Activated CD8-positive, alpha-beta memory T cell treated with anti-CD3 and anti-CD28 coated beads, Interleukin-2, amount 50 U/mL, for 48 hours (primary cell): ENCODE measurements at places on chromosomes 5 and 9.
A peak's percentile ranks its signal among the peaks of the same experiment; 100 is the strongest.

DNA sequence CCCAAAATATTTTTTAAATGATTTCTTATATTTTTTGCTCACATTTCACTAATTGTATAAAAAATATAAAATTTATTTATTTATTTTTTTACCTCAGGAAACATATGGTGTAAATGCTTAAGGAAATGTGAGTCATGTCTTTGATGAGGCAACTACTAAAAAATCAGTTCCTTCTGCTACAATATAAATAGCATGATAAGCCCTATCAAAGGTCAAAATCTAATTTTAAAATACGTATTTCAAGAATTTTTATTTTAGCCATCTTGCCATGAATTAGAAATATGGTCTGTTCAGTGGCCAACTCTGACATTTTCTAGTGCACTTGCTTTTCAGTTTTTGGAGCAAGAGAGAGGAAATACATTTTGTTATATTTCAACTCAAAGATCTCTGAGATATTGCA, 50.5 kb downstream of the PDE4D start:
- no peak for DNase-seq

GRCh38 chr9:27019589-27019988, 14.1 kb upstream of the LRRC19 start:
- no peak for DNase-seq

DNA sequence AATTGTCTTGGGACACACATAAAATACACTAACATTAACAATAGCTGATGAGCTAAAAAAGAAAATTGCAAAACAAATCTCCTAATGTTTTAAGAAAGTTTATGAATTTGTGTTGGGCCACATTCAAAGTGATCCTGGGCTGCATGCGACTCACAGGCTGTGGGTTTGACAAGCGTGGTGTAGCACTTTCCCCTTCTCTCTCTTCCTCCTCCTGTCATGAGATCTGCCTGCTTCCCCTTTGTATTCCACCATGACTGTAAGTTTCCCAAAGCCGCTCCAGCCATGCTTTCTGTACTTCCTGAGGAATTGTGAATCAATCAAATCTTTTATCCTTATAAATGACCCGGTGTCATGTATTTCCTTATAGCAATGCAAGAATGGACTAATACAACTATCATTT, 178.0 kb downstream of the TLR4 start:
- no peak for DNase-seq

- no peak for DNase-seq
Measured at GRCh38 chr9:122226758-122227574, 1.8 kb downstream of the LHX6 start.

GRCh38 chr5:164652276-164652660, 1146.8 kb downstream of the MAT2B start:
- no peak for DNase-seq

DNA sequence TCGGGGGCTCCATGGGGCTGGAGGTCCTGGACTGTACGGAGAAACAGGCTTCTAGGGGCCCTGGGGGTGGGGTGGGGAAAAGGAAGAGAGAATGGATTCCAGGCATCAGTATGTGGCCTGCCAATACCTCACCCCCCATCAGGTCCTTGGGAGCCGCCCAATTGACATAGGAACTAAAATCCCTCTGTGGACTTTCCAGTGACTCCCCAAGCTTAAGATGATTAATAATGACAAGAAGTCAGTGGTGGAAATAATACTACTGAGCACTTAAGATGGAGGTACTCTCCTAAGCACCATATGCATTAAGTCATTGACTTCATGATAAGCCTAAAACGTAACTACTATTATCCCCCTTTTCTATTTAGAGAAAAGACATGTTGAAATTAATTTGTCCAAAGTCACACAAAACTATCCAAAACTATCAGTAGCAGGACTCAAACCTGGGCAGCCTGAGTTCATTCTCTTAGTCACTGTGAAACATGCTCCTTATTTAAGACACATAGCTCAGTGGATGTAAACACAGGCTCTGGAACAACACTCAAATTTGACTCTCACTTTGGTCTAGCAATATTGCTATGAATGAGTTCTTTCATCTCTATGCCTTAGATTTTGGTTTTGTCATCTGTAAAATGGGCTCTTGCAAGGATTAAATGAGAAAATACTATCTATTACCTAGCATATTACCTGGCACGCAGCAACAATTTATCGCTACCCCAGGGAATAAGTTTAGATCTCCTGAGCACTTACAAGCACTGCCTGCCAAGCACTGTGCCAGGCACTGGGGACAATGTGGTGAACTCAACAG, 9.5 kb downstream of the SPRY4 start:
- no peak for DNase-seq

- no peak for DNase-seq
Measured at GRCh38 chr5:175032741-175033151, 308.4 kb downstream of the MSX2 start.

- DNase-seq, result peak; percentile 74
Measured at GRCh38 chr9:136399176-136400037, 563 bp downstream of the SNAPC4 start.

GRCh38 chr5:37715361-37715760, 124.5 kb downstream of the GDNF start:
- no peak for DNase-seq

GRCh38 chr5:39337252-39337915, 26.9 kb downstream of the C9 start:
- no peak for DNase-seq

- no peak for DNase-seq
Measured at GRCh38 chr9:88746029-88746742, 211.2 kb downstream of the NXNL2 start.

GRCh38 chr9:91066856-91067255, 265.2 kb downstream of the SYK start:
- no peak for DNase-seq

GRCh38 chr9:91060520-91061343, 259.1 kb downstream of the SYK start:
- DNase-seq, result no peak

GRCh38 chr5:64900618-64901017, 131.9 kb downstream of the CWC27 start:
- DNase-seq, result no peak

DNA sequence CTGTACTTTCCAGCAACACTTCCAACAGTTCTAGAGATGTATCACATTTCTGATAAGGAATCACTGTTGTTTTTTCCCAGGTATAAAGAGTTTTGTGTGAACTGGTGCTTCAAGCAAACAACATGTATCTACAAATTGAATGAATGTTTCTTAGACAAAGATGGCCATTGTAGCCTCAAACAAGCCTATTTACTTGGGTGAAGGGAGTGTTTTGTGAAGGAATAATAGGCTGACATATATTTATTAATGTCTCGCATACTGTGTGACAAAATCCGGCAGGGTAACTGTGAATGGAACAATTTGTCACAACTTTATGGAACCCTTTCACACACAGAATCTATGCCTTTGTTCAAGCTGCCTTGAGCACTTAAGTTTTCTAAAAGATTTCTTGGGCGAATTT, 24.8 kb upstream of the DAB2 start:
- DNase-seq, result no peak

DNA sequence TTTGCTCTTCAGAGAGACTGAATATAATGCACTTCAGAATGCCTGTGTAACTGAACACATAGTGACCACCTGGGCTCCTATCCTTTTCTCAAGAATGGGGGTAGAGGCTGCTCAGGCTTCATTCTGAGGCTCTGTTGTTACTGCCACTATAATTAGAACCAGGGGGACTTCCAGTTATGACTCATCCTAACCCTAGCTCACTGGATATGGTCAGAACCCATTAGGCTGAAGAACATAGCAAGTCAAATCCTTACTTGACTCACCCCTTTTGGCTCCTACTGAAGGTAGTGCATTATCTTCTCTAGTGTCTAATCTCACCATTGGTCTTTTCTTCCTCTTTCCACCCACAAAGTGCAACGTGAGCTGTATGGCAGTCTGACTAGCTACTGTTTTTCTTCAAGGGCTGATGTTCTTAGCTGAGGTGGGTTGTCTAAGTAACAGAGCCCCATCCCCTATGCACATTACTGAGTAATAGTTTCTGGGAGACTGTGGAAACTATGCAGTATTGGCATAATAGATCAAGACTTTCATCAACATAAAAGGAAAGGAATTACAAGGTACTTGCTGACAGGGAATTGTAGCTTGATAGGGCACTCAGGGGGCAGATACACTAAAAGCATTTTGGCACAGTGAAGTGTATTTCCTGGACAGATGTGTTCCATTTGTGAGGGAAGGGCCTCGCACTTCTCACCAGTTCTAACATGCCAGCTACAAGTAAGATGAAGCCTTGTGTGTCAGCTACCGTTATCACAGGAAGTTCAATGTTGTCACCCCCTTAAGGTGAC, 431.0 kb upstream of the MEF2C start:
- no peak for DNase-seq

- DNase-seq, result no peak
Measured at GRCh38 chr5:77369566-77369965, 122.5 kb downstream of the WDR41 start.

DNA sequence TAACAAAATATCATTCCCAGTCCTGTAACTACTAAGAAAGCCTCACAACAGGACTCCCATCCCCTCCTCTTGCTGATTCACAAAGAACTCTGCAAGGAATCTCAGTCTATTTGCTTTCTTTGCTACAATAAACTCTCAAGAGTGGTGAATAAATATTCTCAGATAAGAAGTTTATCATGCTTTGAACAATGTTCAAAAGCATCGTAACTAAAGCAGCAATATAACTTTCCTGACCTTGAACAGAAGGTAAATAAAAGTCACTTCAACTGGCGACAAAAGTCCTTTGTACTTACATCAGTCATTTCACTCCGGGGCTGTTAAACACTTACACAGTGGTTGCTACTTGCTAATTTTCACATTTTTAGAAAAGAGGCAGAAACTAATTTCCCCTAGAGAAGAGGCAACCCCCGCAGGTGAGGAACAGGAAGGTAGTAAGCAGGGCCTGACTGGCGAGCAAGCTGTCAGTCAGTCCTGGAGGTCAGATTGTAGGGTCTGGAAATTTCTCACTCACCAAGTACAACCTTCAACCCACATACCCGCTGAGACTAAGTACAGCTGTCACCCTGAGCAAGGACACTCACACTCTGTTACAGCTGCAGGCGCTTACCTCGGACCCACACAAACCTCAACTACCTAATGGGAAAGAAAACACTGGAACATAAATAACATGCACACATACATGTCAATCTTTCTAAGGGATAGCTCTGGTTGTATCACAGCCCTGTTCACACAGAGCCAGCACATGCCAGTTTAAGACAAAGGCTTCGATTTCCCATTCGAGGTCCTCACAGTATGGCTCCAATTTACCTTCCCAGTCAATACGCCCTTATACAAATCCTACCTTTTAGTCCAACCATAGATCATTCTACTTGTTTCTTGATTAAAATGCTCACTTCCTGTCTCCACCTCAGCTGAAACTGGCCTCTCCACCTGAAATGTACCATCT, 104.6 kb upstream of the RETREG1 start:
- no peak for DNase-seq

DNA sequence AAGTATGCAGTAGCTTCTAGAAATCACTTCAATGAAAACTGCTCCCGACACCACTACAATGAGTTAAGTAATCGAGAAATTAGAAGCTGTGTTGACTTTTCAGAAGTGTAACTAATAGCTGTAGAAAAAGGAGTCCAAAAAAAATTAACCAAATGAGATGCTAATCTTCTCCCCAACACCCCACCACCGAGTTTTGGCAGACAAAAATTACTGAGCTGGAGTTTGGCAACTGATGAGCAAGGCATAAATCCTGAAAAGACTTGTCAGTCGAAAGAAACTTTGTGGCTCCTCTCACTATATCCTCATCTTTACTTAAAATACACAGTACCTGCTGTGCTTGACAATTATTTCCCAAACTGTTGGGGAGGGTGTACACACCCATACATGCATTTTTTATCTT, 191.9 kb downstream of the EBF1 start:
- no peak for DNase-seq

DNA sequence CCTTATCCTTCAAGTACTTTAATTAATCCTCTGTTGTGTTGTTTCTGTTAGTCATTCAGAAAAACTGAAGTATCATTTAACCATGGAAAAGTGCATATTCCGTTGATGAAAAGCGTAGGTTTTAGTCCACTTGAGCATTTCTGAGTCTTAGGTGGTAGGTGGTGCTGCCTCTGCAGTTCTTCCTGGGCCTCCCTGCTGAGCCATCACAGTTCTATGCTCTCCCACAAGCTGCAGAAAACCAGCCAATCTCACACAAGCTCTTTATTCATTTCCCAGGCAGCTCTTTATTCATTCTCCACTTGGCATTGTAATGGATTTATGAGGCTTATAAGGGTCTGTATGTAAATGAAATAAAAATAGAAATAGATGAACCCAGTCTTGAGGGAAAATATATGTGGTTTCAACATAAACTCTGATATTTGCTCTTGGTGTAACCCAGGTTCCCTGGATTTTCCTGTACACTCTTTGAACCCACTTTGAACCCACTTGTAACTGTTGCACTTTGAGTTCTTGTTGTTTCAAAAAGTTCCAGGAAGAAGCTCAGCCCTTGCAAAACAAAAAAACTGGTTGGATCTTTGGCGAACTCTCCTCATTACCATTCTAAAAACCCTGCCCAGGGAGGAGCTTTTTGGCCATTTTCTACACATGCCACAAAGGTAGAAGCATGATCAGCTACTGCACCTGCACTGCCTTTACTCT, 56.0 kb downstream of the ZNF510 start:
- DNase-seq, result no peak

DNA sequence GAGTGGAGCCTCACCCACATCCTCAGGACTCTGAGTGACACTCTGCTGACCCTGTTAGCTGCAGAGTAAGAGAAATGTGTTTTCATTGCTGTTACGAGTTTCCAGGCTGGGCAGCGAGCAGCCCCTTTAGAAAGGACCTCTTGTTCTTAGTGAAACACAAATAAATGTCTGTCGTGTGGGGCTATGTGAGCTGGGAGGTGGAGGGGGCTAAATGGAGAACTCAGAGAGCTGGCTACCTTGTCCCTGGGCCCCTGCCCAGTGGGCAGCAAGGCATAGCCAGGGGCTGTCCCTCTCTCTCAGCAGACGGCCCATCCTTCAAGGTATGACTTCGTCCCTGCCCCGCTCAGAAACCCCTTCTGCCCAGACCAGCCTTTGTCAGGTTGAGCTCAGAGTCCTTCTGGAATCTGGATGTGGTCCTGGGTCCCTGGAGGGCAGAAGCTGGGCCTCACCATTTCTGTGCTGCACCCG, 10.2 kb downstream of the DCANP1 start:
- DNase-seq, result peak; percentile 36

GRCh38 chr5:147671365-147671764, 111.2 kb downstream of the JAKMIP2 start:
- DNase-seq, result no peak

DNA sequence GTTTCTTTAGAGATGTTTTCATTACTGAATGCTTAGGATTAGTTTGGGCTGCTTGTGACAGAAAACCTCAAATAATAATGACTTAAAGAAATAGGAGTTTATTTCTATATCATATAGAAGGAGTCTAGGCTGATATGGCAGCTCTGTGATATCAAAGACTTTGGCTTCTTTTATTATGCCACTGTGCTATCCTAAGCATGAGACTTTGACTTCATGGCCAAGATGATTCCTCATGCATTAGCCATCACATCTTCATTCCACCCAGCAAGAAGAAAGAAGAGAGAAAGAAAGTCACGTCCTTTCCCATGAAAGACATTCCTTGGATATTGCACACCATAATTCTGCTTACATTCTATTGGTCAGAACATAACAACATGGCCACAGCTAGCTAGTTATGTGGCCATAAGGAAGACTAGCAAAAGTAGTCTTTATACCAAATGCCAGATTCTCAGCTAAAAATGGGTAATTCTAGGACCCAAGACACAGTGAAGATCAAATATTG, 76.2 kb downstream of the DAPK1 start:
- no peak for DNase-seq
